ENCODE measurements at places on chromosomes 5 and 9. TPM values are rescaled to one million over a fixed set of nuclear protein-coding genes. Genes with fewer than 3 reads are reported as not detected.

PCAT7 gene
- not detected for total RNA-seq

GRIN3A gene
- not detected for total RNA-seq

RNF183 gene
- total RNA-seq: 0.37 TPM

DDX4 gene
- not detected for total RNA-seq

SLIT3 gene
- 5.4 TPM for total RNA-seq

CBY3 gene
- 0.40 TPM for total RNA-seq

C5orf22 gene
- total RNA-seq: 30.6 TPM

PTGR1 gene
- 3.9 TPM for total RNA-seq

CKMT2 gene
- not detected for total RNA-seq

FOXD4L3 gene
- not detected for total RNA-seq

PPP1R26 gene
- 1.5 TPM for total RNA-seq

GBGT1 gene
- 3.8 TPM for total RNA-seq

WNT8A gene
- total RNA-seq: not detected
